Activated T-cell treated with anti-CD3 and anti-CD28 coated beads, Interleukin-2, amount 50 U/mL, for 24 hours (primary cell): ENCODE measurements at places on chromosomes 7 and 10.
A peak's percentile ranks its signal among the peaks of the same experiment; 100 is the strongest.

DNA sequence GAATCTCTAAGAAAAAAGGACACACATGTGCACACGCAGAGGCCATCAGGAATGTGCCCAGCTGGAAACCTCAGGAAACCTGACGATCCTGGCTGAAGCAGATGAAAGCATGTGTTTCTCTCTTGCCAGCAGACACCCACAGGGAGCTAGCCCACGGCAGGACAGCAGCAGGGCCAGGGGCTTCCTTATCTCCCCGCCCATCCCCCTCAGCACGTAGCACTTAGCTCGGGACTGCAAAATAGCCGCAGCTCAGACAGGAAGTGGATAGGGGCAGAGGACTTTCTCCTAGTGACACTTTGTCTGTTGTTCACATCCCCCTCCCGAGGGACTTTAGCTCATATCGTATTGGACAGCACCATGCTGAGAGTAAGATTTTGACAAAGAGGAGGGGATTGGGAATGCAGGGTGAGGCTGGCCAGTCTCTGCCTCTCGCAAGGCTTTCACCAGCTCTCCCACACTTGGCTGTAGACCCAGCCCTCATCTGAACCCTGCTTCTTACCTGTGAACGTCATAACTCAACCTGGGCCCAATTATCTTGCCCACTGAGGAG is 63.8 kb downstream of the MKI67 start:
- peak; percentile 38 for DNase-seq

GRCh38 chr10:91887272-91888076 is 21.8 kb downstream of the FGFBP3 start:
- peak; percentile 54 for DNase-seq

GRCh38 chr7:49878627-49879026 is 105.2 kb downstream of the VWC2 start:
- no peak for DNase-seq

DNA sequence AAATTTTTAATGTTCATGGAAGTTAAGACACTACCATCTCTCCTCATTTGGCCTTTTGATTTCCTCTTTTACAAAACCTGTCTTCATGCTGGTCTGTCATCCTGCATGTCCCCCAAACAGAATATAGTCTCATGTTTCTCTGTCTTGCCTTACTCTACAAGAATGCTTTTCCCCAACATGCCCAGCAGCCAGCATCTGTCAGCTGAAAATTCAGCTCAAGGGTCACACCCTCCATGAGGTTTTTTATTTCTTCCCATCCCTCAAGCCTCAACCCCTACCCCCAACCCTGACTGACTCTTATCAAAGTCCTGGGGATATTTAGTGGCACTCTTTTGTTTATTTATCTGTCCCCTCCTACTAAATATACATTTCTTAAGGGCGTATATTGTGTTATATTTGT is 202.0 kb downstream of the ANK3 start:
- DNase-seq = no peak

GRCh38 chr10:103847346-103847745 is 8.0 kb downstream of the SH3PXD2A start:
- no peak for DNase-seq

GRCh38 chr10:56632537-56632936 is 271.5 kb upstream of the ZWINT start:
- no peak for DNase-seq

DNA sequence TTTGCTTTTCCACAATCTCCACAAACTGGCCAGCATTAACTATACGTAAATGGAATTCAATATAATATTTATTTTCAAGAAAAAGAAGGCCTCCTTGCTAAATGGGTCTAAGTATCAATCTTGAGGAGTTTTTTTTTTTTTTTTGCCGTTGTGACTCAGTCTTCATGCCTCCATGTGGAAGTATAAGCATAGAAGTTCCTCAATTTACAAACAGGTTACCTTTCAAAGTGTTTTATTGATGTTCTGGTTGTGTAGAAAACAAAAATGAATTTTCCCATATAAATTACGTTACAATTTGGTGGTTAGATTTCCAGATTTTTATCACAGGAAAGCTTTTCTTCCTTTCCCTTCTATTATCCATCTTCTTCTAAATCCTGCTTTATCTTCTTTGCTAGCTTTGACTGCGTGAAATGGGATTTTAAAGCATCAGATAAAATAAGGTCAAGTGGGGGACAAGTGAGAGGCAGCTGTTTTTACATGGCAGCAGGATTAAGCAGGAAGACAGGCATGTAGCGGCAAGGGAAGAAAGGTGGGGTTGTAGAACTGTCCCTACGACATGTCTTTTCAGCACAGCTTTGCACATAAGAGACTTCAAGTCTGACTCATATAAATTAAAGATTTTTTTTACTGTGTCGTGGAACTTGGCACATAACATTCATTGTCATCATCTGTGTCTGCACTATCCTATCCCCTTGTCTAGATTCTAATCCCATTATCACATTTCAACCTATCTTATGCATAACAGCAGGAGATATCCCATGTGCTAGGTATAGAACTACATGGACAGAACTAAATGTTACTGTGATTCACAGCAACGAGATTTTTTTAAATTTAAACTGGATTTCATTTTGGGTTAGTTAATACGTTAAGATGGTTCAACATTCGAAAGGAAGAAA is 135.3 kb upstream of the FAM3C start:
- no peak for DNase-seq

DNA sequence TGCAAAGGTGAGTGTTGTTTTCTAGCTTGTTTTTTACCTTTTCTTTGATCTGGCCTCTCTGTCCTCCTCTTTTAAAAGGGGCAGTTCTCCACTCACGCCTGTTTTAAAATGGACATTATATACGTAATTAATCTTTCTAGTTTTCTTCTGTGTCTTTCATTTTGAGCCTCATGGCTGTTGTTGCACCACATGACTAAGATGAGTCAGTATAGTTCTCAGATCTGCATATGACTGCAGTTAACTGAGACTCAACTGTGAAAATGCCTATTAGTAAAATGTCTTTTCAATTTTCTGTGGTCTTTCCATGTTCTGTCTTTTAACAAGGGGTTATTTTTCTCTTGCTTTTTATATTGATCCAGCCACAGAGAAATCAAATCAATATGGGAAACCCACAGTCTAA is 296.1 kb downstream of the CDK14 start:
- no peak for DNase-seq

DNA sequence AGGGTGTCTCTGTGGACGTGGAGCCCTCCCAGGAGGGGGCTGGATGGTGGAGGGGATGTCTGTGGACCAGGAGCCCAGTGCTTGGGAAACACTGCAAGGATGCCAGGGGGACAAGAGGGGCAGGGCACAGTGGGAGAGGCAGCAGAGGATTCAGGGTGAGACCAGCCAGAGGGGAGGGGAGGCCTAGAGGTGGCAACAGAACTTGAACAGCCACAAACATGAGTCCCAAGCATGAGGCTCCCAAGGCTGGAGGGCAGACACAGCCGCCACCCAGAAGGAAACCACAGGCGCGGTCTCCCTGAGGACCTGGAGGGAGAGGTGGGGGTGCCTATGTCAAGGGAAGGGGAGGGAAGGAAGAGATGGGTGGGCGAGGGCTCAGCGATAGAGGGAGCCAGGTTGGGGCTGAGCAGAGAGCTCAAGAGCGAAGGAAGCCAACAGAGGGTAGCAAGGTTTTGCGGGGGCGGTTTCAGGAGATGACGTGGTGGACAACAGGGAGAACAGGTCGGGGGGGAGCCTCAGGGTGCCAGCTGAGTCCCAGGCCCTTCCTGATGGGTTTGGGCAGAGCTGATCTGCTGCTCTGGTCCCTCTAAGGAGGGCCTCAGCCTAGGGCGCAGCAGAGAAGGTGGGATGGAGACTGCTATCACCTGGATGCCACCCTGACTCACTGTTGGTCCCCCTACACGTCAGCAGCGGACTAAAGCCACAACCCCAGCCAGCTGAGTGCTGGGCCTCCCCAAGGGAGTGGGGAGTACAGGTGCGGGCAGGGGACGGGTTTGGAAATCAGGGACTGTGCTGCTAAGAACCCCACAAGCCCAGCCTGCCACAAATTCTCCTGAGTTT is 6.7 kb upstream of the PILRA start:
- peak; percentile 59 for DNase-seq

DNA sequence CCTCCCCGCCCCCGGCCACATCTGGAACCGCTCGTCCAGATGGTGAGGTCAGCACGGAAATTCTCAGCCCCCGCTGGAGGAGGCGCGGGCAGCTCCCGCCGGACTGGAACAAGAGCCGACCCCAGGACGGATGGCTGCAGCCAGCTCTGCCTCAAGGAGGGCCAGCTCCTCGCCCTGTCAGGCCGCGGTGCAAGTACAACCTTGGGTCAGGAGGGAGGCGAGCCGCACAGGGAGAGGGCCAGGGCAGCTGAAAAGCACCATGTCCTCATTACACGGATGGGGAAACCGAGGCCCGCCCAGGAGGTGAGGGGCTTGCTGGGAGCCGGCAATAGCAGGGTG is 3.8 kb upstream of the GRIFIN start:
- no peak for DNase-seq

DNA sequence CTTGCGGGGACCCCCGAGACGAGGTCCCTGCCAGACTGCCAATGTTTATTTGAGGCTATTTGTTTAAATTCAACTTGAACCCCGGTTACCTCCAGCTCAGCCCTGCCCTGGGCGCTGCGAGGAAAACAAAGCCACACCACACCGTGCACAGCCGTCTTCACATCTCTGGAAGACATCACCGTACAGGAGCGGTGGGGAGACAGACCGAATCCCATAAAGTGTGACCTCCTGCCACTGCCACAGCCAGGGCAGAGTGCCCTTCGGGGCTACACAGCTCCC is 40.0 kb downstream of the PRKAG2 start:
- DNase-seq = no peak

GRCh38 chr7:134900166-134900982 is 85.9 kb upstream of the AGBL3 start:
- no peak for DNase-seq
